ENCODE measurements at places on chromosomes 1 and 21.

GRCh38 chr1:229596925-229597699 is 28.8 kb downstream of the TAF5L start:
- DNase-seq = no peak

DNA sequence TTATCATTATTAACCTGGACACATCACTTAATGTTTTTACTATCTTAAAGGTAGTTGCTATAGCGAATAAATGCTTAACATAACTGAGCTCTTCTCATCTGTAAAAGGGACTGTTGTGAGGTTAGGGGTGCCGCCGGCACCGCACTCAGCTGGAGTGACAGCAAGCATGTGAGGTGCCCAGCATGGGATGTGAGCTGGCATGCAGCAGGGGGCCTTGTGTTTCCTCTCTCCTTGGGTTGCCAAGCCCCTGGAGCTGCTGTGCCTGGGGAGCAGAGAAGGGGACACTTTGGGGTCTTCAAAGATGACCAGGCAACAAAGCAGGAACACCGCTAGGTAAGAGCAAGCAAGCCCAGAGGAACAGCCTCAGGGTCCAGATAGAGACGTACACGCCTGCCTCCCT is 2.1 kb upstream of the ZC3H12A start:
- DNase-seq = no peak

- DNase-seq = no peak
Observed at GRCh38 chr1:39127513-39127912, 77.0 kb upstream of the MACF1 start.

- DNase-seq = no peak
Observed at GRCh38 chr1:153841463-153841994, 66.3 kb downstream of the SLC27A3 start.

DNA sequence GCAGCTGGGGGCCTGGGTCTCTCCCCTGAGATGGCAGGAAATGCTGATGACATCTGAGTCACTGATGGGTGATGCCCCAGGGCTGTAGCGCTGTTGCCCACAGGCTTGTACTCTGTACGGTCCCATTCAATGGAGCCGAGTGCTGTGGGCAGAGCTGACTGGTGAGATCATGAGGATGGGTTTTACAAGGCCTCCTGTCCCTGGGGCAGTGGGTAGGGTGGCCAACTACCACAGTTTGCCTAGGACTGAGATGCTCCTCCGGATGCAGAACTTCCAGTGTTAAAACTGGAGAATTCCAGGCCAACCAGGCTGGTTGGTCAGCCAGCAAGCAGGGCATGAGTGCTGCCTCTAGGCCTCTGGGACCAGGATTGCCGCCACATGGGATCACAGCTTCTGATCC is 9.2 kb downstream of the PHLDA3 start:
- DNase-seq = no peak

GRCh38 chr21:43312751-43313169 is 114.2 kb downstream of the SIK1 start:
- no peak for DNase-seq

GRCh38 chr1:145897969-145898368 is 11.9 kb downstream of the ITGA10 start:
- no peak for DNase-seq

- no peak for DNase-seq
Observed at GRCh38 chr1:227351443-227351842, 33.2 kb upstream of the CDC42BPA start.

DNA sequence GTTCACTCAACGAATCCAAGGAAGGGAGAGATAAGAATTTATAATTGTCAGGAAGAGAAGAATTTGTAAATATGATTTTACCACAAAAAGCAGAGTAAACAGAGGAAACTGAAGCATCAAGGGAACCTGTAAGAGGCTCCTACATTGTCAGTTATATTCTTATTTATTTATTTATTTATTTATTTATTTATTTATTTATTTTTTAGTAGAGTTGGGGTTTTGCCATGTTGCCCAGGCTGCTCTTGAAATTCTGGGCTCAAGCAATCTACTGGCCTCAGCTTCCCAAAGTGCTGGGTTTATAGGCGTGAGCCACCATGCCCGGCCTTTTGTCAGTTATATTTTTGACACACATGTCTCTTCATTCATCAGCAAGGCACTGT is 47.1 kb downstream of the FCRL3 start:
- no peak for DNase-seq

DNA sequence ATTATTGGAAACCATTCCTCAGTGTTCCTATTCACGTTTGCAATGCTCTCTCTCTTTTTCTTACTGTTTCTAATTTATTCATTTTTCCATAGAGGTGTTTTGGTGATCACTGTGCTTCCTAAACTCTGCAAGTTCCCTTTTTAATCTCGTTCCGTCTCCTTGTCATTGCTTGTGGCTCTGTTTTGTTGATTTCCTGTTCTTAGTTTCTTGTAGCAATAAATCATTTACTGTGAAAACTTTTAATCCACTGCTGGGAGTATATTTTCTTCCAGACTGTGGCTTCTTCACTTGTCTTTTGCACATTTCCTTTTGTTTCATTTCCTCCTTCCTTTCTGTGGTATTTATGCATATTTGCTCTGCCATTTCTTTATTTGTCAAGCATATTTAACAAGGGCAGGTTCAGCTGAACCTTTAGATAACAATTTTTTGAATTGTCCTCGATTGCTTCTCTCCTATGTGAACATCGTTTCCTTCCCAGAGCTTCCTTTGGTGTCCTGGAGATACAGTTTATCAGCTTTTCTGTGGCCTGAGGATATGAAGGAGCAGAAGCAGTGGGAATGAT is 3.6 kb downstream of the B3GALT5 start:
- DNase-seq = no peak

- DNase-seq = no peak
Observed at GRCh38 chr21:31993826-31994825, 121.3 kb downstream of the HUNK start.
